Stimulated activated CD8-positive, alpha-beta memory T cell treated with anti-CD3 and anti-CD28 coated beads, Interleukin-4, amount 100 ng/mL, for 1 hour (primary cell): ENCODE measurements at places on chromosomes 2 and 18.

DNA sequence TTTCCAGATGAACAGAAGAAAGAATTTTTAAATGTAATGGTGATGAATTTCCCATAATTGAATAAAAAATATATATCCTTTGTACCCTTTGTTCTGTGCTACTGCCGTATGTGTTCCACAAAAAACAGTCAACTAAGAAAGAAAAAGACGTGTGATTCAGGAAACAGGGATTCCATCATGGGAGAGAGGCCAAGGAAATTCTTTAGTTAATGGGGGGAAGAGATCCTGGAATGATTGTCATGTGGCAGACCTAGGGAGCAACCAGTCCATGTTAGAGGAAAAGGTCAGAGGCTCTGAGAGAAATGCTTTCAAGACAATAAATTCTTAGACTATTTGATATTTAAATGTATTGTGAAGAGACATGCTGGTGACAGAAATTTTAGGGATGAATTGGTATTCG lies 76.6 kb downstream of the CPO start:
- DNase-seq, result no peak

DNA sequence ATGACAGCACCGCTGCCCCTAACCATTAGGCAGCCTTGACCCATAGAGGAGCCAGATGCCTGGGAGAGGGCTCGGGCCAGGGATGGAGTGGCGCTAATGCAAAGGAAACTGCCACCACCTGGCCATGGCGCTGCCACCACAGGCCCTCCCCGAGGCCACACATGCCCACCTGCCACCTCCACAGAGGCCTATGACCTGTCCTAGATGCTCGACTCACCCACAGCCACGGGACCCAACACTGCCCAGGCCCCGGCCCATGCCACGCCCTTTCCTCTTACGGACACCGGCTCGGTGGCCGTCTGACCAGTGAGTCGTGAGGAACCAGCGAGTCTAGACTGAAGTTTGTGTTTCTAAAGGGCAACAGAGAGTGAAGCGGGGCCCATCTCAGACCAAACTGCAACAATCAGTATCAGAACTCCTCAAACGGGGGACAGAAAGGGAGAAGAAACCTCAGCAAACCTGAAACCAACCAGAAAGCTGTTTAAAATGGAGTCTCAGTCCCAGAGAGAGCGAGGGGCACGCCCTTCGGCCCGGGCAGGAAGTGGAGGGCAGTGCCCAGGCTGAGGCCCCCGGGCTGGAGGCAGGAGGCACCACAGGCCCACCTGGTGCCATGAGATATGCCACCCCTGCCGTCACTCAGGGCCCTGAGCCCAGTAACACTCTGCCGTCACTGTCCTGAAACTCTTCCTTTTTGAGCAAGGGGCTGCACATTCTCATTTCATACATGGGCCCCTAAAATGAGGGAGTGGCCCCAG lies 711 bp downstream of the GPR17 start:
- no peak for DNase-seq

DNA sequence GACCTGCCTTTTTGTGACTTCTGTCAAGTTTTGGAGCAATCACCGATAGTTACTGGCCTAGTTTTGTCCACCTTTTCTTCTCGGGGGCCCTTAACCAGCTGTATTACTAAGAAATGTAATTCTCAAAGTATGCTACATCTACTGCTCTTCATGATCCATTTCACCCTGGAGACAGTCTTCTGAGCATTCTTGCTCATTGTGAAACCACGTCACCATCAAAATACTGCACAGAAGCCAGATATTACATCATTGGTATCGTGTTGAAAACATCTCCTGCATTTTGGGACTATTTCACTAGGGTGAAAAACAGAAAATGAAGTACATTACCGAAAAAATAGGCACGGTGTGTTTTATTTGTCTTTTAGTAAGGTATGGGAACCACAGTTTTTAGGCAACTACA lies 11.7 kb downstream of the LYPD6B start:
- DNase-seq, result no peak

- no peak for DNase-seq
Observed at GRCh38 chr2:151192681-151193080, 69.0 kb downstream of the RBM43 start.

DNA sequence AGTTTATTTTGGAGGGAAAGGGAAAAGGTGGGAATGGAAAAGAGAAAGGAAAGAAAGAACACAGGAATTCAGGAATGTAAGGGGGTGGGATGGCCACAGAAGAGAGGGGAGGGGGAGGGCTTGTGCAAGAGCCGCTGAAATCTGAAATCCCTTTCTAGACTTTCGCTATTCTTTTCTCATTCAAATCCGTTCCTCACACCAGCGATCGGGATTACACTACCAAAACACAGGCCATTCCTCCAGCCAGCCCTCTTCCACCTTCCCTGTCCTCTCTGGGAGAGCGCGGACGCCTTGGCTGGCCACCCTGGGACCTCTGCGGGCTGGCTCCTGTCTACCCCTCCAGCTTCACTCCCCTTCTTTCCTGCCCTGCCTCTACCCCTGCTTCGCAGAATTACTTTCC lies 102.3 kb downstream of the CDCA7 start:
- DNase-seq, result no peak

DNA sequence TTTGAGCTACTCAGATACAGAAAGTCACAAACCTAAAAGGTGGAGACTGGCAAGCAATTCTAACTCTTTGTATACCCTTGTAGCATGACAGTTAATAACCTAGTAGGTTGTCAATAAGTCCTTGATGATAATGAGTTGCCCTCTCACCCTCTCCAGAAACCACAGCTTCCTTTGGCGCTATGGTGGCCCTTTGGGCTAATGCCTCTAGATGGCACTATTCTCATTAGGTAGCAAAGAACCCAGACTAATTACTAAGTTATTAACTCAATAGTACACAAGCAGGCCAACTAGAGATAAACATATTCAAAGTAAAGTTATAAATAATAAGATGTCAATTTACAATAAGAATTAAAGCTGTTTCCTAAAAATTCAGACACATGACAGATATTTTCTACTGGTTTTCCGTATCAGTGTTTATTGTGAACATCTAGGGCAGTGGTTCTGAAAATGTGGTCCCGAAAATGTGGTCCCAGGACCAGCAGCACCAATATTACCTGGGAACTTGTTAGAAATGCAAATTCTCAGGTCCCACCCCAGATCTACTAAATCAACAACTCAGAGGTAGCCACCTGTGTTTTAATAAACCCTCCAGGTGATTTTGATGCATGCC lies 41.1 kb downstream of the LDAH start:
- DNase-seq, result no peak

DNA sequence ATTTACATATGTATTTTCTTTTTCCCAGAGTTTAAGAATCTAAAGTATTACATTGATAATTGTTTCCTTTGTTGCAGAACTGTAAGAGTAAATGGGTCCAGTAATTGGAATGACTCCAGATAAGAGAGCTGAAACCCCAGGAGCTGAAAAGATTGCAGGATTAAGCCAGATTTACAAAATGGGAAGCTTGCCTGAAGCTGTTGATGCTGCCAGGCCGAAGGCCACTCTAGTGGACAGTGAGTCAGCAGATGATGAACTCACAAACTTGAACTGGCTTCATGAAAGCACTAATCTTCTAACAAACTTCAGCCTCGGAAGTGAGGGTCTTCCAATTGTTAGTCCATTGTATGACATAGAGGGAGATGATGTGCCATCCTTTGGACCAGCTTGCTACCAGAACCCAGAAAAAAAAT lies 183.8 kb upstream of the STON1 start:
- DNase-seq, result no peak

- DNase-seq, result no peak
Observed at GRCh38 chr2:103868396-103868795, 985.5 kb upstream of the POU3F3 start.

DNA sequence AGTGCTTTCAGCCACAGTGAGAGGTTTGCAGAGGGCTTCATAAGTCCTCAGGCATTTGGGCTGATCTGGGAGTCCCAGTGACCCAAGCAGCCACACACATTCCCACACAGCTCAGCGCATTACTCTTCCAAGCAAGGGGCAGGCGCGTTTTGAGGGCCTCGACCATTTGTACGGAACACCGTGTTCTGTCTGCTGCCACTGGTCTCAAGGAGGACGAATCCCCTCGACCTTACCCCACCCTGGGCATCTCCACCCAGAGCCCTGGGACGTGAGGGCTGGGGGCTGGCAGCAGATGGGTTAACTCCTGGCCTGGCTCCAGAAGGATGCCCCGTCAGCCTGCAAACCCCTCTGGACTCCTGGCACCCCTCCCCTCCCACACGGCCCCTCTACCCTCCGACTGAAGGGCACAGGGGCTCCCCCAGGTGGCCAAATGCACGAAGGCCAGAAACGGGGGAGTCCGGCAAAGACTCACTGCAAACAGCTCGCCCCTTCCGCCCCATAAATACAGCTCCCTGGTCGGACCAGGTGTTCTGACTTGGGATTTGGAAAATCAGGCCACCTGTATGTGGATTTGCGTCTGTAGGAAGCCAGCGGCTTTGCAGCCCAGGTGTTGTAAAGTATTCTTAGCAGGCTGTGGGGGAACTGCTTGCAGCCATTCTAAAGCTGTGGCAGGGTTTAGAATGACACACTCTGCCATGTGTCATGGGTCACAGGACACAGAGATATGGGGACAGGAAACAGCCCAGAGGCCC lies 33.6 kb upstream of the PTMA start:
- no peak for DNase-seq

- no peak for DNase-seq
Observed at GRCh38 chr18:42025491-42025890, 70.5 kb downstream of the PIK3C3 start.

DNA sequence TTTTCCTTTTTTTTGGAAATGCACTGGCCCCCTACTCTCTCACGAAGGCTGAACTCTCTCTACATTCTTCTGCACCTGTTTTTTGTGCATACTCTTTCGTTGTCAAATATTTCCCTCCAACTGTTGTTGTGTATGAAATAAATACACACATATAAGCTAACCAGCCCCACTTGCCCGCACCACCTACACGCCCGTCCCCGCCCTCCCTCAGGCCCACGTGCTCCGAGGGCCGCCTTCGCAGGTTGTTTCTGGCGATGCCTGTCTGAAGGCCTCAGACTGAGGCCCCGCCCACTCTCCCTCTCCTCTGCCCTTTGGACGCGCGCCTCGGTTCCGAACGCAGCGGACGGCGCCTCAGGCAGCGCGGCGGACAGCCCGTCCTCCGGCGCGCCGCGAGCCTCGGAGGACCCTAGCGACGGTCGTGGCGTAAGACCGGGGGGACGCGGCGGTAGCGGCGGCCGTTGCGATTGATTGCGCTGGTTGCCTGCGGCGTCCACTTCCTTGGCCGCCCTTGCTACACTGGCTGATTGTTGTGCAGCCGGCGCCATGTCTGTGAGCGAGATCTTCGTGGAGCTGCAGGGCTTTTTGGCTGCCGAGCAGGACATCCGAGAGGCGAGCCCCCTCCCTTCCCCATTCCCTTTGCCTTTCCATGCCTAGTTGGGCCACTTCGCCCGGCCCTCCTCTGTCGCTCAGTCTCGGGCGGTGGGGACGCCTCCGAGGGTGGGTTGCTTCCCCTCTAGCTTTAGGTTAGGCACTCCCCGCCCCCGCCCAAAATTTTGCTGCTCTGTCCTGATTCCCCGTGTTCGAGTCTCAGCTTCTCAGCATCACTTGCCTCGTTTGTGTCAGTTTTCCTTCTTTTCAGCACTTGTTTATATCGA lies at the start of gene TSN:
Gene TSN (plus strand): TSS at position 415 of the 875 bp plus-strand sequence. CDS start 129 bp downstream, at position 544.
- DNase-seq, result peak; percentile 87

GRCh38 chr2:73282924-73283544 lies 1.2 kb downstream of the FBXO41 start:
- DNase-seq, result no peak

GRCh38 chr2:53820711-53821110 lies 33.9 kb downstream of the ERLEC1 start:
- no peak for DNase-seq

- DNase-seq, result no peak
Observed at GRCh38 chr2:41827354-41827971, 220.4 kb upstream of the PKDCC start.

- no peak for DNase-seq
Observed at GRCh38 chr2:113826346-113827285, 63.3 kb upstream of the ACTR3 start.
